ENCODE measurements at places on chromosomes 16 and 17. TPM values are rescaled to one million over a fixed set of nuclear protein-coding genes. Genes with fewer than 3 reads are reported as not detected.

- no peak for DNase-seq
These were observed 2.1 kb downstream of the SPATA22 start for GRCh38 chr17:3469529-3469928.

GRCh38 chr17:4605826-4606225, 21.5 kb downstream of the SMTNL2 start:
- no peak for DNase-seq

GRCh38 chr17:45270828-45271418, 9.0 kb upstream of the SPATA32 start:
- peak; percentile 70 for DNase-seq

The KRTAP4-9 gene
- not detected for total RNA-seq

DNA sequence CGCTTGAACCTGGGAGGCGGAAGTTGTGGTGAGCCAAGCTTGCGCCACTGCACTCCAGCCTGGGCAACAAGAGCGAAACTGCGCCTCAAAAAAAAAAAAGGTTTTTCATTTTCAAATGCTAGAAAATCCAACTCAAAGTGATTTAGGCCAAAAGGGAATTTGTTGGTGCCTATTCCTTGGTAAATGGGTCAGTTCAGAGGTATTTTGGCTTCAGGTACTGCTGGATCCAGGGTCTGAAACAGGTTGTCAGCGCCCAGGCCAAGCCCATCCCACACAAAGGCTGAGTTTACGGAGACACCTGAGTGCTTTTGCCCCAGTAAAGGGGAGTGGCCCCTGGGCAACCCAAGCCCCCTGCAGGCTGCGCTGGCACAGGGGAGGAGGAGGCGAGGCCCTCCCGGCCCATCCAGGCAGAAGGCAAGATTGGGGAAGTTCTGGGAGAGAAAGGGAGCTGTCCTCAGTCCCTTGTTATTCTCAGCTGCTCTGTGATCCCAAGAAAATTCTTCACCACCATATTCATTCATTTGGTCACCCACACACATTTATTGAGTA, 8.5 kb upstream of the JPH3 start:
- no peak for DNase-seq

The CA5A gene
- not detected for total RNA-seq

DNA sequence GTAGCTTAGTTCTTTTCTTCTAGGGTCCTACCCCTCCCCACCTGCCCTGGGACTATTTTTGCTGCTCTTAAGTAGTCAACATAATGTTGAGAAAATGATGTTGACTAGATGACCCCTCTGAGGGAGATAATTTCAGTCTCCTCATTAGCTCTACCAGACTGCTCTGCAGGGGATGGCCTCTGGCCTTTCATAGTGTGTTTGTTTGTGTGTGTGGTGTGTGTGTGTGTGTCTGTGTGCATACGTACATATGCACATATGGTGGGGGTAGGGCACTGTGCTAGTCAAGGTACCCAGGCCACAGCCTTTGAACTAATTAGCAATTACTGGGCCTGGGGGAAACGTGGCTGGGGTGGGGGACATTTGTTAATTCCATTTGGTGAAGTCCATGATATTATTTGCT, 254.0 kb downstream of the SHISA9 start:
- DNase-seq = no peak

- no peak for DNase-seq
These were observed 35.0 kb upstream of the ASIC2 start for GRCh38 chr17:33328129-33328528.

DNA sequence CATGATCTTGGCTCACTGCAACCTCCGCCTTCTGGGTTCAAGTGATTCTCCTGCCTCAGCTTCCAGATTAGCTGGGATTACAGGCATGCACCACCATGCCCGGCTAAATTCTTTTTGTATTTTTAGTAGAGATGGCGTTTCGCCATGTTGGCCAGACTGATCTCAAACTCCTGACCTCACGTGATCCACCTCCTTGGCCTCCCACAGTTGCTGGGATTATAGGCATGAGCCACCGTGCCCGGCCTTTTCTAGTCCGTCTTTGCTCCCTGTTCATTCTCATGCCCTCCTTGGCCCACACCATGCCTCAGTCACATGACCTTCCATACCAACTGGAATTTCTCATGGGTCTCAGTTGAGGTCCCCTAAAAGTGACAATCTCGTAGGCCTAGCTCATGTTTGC, 86.9 kb downstream of the SNX29 start:
- no peak for DNase-seq

GRCh38 chr17:30545024-30545423, 67.8 kb downstream of the GOSR1 start:
- no peak for DNase-seq

GRCh38 chr16:48164907-48165715, 9.3 kb upstream of the ABCC12 start:
- DNase-seq = peak; percentile 66

The AMDHD2 gene
- total RNA-seq = 37.2 TPM

- no peak for DNase-seq
These were observed 65.0 kb downstream of the NCOR1 start for GRCh38 chr17:16150251-16150856.

The WNT9B gene
- total RNA-seq = not detected

- no peak for DNase-seq
These were observed 867.7 kb upstream of the EEF2KMT start for GRCh38 chr16:5965321-5965720.

- no peak for DNase-seq
These were observed 1.6 kb upstream of the SEZ6 start for GRCh38 chr17:29007456-29007855.

The SOST gene
- not detected for total RNA-seq

The PHF12 gene
- total RNA-seq = 71.7 TPM

- DNase-seq = no peak
These were observed 11.5 kb downstream of the KCNJ12 start for GRCh38 chr17:21387616-21388015.

The IL21R gene
- 106 TPM for total RNA-seq

- no peak for DNase-seq
These were observed 99.1 kb upstream of the CIBAR2 start for GRCh38 chr16:85211271-85211801.

DNA sequence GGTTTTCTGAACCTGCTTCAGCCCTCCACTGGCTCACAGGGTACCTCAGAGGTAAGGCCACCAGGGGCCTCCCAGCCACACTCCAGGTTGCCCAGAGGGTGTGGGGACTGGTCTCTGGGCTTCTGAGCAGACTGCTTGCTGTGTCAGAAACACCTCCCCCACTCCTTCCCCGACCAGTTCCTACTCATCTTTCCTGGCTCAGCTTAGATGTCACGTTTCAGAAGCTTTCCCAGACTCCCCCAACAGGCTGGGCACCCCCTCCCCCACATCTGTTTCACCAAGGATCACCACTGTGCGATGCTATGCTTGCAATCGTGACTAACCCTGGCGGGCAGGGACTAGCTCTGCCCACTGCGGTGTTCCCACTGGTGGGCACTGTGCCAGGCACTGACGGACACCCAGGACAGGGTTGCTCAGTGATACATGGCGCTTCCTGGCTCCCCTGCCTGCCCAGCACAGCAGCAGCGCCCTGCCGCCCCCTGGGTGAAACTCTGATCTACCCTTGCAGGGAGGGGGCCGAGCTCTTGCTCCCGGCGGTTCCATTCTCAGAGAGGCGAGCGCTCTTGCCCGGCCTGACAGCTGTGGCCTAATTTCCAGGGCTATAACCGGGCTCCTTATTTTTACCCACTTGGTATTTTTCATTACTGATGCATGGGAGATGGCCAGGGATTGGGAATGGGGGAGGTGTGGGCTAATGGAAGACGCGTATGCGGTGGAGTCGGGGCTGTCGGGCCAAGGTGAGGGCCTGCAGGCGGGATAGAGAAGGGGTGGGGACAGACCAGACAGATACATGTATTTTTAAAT, 29.4 kb upstream of the MTSS2 start:
- no peak for DNase-seq

DNA sequence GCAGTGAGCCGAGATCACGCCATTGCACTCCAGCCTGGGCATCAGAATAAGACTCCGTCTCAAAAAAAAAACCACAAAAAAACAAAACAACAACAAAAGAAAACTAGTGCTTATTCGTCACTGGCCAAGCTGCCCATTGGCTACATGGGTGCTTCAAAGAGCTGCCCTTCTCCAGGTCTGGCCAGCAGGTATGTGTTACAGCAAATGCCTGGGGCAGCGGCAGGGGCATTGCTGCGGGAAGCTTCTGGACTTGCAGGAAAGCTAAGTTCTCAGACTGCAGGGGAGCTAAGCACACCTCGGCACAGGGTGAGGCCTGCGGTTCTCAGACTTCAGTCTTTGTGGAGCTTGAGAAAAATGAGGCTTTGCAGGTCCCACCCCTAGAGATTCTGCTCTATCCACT, 4.1 kb upstream of the STH start:
- no peak for DNase-seq

The TMC7 gene
- not detected for total RNA-seq

- DNase-seq = no peak
These were observed 44.8 kb upstream of the MED13 start for GRCh38 chr17:62109924-62110323.

DNA sequence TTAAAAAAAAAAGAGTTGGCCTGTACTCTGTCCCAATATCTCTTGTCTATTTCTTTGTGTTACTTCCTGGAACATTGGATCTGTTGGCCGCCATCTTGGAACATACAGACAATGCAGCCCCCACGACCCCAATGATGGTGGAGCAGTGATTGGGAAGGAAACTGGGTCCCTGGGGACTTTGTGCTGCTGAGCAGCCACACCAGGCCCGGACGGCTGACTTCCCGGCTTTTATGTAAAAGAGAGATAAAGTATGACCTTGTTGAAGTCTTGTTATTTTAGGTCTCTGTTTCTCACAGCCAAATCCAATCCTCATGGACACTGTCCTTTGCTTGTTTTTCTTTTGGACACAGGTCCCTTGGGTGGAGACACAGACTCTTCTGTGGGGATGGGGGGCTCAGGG, 204.5 kb downstream of the SALL1 start:
- no peak for DNase-seq

DNA sequence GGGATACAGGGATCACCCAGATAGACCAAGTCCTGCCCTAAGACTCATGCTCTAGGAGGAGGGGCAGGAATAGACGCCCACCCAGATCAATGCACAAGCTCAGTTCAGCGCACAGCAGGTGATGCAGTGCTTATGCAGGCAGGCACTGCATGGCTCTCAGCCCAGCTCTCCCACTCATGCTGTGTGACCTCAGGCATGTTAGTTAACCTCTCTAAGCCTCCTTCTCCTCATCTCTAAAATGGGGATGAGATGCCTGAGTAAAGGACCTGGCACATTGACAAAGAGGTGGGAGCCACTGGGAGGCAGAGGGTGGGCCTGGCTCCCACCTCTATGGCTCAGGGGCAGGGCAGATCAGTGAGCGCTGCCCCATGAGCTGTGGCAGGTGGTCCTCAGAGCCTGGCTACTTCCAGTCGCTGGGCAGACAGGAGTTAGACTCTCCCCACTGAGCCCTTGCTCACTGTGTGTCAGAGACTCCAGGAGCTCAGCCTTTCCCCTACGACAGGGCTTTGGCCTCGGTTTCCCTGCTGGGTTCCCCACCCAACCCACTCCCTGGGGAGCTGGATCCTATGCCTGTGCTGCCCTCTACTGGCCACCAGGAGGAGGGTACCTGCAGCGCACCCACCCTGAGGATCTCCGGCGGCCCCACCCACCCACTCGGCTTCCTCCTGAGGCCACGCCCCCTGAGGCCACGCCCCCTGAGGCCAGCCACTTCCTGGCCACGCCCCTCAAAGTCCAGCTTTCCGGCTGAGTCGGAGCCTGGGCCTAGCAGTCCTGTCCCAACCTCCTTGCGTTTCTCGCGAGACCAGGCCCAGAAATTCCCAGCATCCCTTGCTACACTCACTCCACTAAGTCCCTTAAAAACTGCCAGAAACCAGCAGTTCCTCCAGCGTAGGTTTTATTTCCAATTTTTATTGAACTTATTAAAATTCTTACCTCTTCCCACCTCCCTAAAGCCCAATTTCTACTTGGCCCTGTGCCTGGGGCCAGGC, 196.1 kb downstream of the GSG1L start:
- peak; percentile 79 for DNase-seq

The SREBF1 gene
- 103 TPM for total RNA-seq

DNA sequence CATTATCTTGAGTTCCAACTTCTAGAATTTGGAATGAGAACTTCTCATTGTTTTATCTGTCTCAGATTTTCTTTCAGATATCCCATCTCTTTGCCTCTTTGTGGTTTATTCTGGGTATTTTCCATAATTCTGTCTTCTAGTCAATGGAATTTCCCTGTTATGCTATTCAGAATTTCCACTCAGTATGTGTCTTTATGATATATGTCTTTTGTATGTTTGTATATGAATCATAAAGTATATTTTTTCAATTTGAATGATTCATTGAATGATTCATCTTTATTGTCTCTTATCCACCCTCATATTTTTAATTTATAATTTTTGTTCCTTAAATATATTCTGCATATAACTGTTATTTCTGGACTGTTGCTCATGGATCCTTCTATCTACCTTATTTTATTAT, 729.7 kb upstream of the GOT2 start:
- DNase-seq = no peak

DNA sequence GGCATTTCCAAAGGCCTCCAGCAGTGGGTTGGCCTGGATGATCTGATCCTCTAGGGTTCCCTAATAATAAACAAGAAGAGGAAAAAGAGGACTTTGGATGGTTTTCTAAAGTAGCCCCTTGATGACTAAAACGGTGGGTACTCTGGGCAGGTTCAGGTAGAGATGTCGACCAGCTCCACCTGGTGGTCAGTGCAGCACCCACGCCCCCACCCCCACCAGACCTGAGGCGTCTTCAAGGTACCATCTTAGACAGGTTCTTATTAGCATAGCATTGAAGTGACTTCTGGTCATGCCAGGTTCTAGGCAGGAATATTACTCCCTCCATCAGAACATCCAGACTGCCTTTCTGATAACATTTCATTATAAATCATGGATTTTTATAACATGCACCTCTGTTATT, 15.0 kb downstream of the MYH13 start:
- peak; percentile 7 for DNase-seq

The SLC39A11 gene
- total RNA-seq = 17.7 TPM

- DNase-seq = no peak
These were observed 10.7 kb downstream of the GFOD2 start for GRCh38 chr16:67708368-67708771.

The ATP5PD gene
- 218 TPM for total RNA-seq

DNA sequence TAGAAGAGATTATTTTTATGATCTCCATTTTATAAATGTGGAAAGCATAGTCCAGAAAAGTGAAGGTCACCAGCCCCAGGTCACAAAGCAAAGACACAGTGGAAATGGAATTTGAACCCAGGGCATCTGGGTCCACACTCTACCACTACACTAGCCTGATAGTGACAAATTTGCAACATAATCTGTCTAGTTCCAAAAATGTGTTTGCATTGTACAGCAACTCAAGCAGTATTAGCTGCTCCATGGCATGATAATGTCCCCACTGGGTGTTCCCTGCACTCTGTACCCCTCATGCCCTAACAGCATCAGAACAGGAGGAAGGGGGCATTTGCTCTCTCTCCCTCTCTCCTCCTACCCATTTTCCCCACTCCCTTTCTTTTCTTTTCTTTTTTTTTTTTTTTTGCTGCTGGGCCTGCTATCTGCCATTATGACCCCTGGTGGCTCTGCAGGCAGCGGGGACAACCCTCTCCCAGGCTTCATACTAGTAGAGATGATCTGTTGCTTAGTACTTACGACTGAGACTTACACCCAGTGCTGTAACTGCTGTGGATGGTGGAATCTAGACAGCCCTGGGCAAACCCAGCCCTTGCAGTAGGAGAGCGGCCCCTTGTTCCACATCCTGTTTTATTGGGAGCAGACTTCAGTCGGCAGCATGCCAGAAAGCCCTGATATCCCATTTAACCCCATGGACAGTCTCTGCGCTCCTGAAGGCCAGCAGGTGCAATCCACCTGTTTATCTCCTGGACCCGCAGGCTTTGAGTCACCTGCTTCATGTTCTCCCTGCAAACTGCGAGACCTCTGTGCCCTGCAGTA, 306.3 kb downstream of the SOX9 start:
- no peak for DNase-seq
